Left renal pelvis (tissue), 4 donors: ENCODE measurements at places on chromosomes 7 and 10. TPM values are rescaled to one million over a fixed set of nuclear protein-coding genes. Genes with fewer than 3 reads are reported as not detected.

GRCh38 chr7:80499350-80499953 is 12.4 kb downstream of the GNAT3 start:
- DNase-seq: no peak

Gene GNGT1
- not detected for polyA plus RNA-seq

Gene NEUROG3
- polyA plus RNA-seq: not detected

GRCh38 chr10:70078329-70078728 is 25.7 kb downstream of the MACROH2A2 start:
- DNase-seq: no peak

Gene RALA
- polyA plus RNA-seq: 64.9 TPM

- no peak for DNase-seq
Measured at GRCh38 chr7:69756235-69756634, 158.0 kb downstream of the AUTS2 start.

Gene HOXA1
- polyA plus RNA-seq: 3.3 TPM

GRCh38 chr10:9811601-9812000 is 1206.1 kb upstream of the CELF2 start:
- DNase-seq: no peak
